ENCODE measurements at places on chromosomes 2 and 18. TPM values are rescaled to one million over a fixed set of nuclear protein-coding genes. Genes with fewer than 3 reads are reported as not detected.

DNA sequence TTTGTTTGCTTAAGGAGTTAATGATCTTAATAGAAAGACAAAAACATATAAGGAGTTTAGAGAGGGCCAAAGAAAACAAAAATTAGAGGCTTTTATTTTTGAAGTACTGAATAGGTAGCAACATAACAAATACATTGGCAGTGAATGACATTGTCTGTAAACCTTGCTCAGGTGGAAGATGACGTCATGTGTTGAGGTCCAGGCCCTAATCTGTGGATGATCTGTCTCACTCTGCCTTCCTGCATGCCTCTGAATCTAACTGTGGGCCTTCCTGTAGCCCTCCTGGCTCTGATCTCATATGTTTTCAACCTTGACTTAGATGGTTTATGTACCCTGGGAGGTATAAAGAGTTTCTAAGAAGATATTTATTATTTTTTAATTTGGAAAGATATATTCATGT is 58.1 kb upstream of the DYNAP start:
- DNase-seq = no peak

DNA sequence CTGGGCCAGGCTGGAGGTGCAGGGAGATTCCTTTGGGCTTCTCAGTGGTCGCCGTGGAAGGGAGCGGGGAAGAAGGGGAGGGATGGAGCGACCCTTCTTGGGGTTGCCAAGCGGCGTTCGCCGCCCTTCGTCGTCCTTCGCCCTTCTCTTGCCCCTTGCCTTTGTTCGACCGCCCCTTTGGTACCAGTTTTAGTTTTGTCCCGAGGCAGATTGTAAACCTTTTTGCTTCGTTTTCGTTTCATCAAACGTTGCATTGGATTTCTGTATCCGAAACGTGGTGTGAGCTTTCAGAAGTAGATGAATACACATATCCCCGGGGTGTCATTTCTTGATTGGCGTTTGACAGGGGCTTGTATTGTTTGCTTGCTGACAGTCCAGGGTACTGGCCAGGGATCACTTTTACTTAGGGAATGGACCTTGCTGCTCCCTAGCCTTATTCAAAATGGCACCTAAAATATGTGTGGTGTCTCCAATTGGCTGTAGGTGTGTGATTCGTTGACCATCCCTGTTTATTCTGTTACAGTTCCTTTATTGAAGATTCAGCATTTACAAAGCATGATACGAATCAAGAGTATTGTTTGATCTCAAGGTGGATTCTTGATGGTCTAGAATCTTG is 788 bp downstream of the USP14 start:
- DNase-seq = no peak

DNA sequence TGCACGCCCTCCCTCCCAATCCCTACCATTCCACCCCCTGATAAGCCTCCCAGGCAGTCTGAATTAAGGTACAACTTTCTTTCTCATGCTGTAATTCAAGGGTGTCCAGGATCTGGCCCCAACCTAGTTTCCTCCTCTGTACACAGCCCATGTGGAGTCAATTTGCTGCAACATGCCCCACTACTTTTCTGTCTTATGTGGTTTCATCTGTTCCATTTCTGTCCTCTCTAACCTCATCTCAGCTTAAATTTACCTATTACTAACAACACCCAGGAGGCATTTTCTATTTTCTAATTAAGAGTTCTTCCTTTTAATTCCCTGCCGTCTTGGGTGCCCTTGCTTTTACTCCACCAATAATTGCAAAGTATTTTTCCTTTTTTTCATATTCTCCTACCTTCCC is 10.0 kb downstream of the PPP4R1 start:
- DNase-seq = no peak

GRCh38 chr2:128642316-128642715 is 323.6 kb upstream of the HS6ST1 start:
- DNase-seq = no peak

Gene SOX11
- total RNA-seq = 201 TPM

Measured in neural crest cell (in vitro differentiated cells).